RPMI7951 (cell line): ENCODE measurements at places on chromosomes 3 and 15.

GRCh38 chr3:94019659-94020058 lies 8.7 kb downstream of the STX19 start:
- DNase-seq, result no peak

DNA sequence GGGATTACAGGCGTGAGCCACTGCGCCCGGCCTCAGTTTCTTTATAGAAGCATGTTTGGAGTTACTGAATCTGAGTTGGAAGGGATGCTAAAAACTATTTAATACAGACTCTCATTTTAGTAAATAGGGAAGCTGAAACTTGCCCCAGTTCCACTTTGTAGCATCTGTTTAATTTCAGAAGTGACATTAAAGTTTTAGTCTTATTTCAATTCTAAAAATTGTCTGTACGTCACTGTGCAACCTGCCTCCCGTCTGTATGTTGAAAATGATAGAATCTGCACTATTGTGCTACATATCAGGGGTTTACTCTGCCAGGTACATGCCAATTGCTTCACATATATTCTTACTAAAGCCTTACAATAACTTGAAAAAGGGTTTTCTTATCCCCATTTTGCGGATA lies 15.3 kb downstream of the CNOT10 start:
- DNase-seq, result no peak

- no peak for DNase-seq
Observed at GRCh38 chr15:42804739-42805138, 67.8 kb upstream of the CDAN1 start.

DNA sequence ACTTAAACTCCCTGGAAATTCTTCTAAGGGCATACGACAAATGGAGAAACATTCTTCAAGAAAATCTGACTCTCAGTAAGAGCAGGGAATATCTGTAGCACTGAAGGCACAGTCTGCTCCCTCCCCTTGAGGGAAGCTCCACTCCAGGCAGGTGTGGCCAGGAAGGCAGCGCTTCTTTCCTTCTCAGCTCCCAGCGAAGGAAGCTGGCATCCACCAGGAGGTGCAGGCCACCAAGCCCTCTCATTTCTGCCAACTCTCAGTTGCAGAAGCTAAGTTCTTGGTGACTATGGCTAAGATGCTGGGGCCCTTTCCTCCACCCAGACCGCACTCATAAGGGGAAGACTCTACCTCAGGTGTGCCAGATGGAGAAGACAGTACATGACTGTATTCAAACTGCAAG lies 37.7 kb upstream of the SLC41A3 start:
- no peak for DNase-seq

- DNase-seq, result no peak
Observed at GRCh38 chr3:140052771-140053702, 118.1 kb downstream of the CLSTN2 start.

- DNase-seq, result no peak
Observed at GRCh38 chr15:34434627-34435305, 2.8 kb downstream of the GOLGA8A start.

DNA sequence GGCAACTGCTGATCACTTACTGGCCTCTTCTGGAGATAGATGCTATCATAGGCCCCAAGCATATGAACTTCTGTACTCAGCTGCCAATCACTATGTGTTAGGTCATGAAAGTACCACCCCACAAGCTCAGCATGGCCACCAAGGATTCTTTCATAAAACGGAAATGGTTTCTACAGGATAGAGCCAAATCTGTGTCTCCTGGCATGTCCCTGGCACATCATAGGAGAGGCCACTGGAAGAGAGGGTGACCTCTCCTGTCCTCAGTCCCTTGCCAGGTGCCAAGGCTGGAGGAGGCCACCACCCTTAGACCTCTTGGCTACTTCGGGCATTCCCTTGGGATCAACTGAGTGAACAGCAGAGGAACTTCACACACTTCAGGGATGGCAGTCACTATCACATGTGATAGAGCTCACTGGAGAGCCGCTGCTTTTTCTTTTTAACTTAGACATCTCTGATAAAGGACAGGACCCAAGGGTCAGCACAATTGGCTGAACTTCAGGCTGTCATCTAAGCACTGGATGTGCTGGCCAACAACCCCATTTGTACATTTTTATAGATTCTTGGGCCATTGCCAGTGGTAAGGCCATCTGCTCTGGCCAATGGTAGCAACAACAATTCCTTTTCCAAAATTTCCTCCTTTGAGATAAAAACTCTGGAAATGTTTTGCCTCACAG lies 425.2 kb downstream of the SQOR start:
- no peak for DNase-seq

GRCh38 chr3:64993781-64994180 lies 306.0 kb upstream of the ADAMTS9 start:
- DNase-seq, result no peak

GRCh38 chr15:74776821-74777768 lies 4.8 kb upstream of the CSK start:
- DNase-seq, result peak; percentile 27

DNA sequence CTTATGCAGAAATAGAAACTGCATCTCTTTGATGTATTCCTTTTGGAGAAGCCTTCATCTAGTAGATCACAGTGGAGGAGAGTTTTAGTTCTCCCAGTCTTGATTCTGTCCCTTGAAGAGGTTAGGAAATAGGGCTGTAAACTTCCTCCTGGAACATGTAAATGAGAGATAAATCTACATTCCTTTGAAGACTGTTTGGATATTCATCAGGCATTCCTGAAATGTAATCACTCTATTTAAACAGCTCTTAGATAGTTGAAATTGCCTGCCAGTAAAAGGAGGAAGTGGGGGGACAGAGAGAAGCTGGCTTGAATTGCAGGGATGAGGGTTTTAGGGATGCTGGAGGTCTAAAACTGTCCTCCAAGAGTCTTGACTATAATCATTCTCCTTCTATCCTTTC lies 254.3 kb upstream of the LRRC3B start:
- no peak for DNase-seq

GRCh38 chr15:93288728-93289294 lies 199.8 kb upstream of the RGMA start:
- DNase-seq, result no peak

DNA sequence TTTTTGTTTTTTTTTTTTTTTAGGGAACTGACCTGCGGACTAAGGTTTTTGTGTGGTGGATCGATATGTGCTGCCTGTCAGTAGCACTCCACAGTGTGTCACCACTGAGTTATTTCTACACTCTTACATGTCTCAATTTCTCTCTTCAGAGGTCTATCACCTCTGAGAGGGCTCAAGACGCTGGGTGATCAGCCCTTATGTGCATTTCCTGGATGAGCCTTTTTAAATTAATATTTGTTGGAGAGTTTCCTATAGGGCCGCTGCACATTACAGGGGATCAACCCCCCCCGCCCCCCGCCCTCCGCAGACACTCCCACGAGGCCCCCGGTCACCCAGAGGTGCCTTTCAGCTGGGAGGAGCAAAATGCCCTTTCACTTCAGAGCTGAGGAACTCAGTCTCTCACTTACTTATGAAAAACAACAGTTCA lies 34.5 kb upstream of the AP4E1 start:
- DNase-seq, result no peak

DNA sequence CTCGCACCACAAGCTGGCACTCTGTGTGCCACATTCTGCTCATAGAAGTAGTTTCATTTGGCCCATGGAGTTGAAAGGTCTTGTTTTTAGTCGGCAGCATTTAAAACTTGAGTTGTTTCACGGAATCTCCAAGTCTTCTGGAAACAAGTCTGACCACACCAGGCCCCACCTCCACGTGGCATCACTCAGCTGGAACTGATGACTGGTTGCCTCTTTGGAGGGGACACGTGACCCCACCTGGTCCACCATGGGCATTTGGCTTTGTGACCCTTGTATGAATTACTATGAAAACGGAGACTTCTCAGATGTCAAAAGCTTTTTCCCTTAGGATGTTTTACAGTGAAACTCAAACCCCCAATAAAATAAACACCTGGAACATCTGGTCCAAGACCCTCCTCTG lies 74.9 kb downstream of the NTRK3 start:
- DNase-seq, result no peak

DNA sequence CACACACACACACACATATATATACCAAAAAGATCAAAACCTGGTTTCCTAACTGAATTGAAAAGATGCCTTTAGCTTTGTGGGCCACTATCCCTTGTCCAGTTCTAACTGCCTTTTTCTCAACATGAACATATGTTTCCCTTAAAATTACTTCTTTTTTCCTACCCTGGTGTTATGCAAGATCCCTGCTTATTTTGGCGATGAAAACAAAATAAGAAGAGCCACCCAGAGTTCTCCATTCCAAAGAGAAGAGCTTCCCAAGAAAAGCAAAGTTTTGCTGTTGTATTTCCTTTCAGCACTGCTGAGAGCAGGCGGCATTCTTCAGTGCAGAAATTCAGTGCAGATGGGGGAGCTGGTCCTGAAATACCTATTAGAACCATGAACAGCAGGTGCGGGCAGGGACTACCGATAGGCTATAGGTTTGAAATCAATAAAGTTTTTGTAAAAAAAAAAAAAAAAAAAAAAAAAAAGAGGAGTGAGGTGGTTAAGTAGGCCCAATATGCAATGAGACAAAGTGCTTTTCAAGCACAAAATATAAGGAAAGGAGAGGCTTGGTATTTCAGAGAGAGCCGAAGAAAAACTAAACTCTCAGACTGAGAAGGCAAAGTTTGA lies 238.0 kb downstream of the FOXP1 start:
- DNase-seq, result no peak
